ENCODE measurements at places on chromosomes 3 and 15.

- DNase-seq: no peak
Observed at GRCh38 chr3:16255726-16256125, 9.0 kb downstream of the DPH3 start.

DNA sequence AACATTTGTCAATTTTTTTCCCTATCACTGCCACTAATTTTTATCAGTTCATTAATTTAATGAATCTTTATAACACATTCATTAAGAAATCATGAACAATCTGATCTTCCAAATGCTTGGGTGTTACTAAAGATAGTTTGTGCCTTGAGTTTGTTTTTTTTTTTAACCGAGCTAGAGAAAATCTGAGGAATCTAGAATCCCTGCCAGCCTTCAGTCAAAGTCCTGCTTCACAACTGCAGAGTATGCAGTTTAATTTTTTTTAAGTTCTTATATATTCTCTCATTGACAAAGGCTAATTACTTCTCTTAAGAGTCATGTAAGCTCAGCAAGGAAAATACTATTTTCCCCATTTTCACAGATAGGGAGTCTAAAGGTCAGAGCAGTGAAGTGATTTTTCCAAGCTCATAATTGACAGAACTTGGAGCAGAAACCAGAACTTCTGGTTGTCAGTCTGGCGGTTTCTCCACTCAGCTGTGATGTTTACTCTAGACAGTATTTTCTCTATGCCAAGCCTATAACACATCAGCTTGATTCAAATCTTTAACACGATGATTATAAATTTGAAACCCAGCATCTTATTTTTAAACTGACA is 55.7 kb downstream of the TNIK start:
- DNase-seq: no peak

DNA sequence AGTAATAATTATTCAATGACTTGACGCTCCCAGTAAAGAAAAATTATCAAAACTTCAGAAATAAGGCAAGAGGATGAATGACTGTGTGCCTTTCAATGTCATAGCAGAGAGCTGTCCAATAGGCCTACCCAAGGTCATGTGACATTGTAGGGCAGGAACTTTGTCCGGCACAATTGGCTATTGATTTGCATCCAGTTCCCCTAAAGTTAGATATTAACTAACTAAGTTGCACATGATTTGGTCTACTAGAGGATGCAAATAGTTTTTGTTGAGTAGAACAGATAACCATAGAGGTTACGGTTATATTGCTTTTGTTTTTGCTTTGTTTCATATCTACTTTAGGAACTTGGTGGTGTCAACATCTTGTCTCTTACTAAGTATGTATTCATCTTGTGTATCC is 127.9 kb upstream of the PFN2 start:
- no peak for DNase-seq

DNA sequence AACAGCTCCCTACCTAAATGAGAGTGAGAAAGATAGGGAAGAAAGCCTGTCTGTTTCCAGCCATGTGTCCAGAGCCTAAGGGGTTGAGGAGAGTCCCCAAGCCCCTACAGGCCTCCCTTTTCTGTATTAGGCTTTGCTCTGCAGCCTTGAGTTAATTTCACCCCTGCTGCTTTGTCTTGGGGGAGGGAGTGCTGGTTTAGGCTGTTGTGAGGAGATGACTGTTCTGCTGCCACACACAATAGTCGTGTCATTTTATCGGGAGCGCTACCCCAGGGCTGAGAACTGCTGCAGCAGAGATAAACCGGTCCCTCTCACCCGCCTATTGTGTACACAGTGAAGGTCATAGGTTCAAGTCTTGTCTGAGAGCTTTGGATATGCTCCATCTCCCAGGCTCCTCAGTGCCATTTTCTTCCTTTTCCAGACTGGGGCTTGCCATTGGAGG is 1.4 kb downstream of the ZNF609 start:
- no peak for DNase-seq

- no peak for DNase-seq
Observed at GRCh38 chr15:33830351-33830750, 137.9 kb upstream of the CHRM5 start.

DNA sequence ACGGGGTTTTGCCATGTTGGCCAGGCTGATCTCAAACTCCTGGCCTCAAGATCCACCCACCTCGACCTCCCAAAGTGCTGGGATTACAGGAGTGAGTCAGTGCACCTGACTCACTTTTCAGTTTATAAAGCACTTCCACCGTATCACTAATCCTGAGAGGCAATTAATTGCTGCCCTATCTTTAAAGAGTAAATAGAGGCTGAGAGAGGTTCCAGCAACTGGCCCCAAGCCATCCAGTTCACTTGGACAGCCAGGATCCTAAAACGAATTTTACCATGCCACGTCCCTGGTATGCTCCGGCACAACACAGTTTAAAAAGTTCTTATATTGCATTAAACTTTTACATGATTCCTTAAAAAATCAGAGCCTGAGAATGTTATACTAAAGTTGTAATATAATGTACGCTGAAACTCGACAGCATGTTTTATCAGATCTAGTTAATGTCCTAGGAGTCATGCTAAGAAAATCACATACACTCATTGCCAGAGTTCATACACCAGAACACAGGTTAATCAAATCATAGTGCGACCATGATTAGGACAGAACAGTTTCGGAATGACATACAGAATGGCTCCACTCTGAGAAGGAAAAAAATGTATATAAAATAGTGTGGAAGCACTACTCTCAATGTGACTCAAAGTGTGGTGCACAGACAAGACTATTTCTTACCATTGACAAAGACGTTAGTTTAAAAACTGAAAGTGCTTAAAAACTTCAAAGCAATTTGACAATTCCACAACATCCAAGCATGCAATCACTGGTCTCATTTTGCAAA is 125.4 kb downstream of the ULK4 start:
- no peak for DNase-seq

- no peak for DNase-seq
Observed at GRCh38 chr3:196609805-196610515, 29.5 kb upstream of the NRROS start.
